Cardiac septum (tissue), 1 donor: ENCODE measurements at places on chromosomes 1 and 21. TPM values are rescaled to one million over a fixed set of nuclear protein-coding genes. Genes with fewer than 3 reads are reported as not detected.

BTBD8 gene
- 4.5 TPM for total RNA-seq

LDLRAD1 gene
- not detected for total RNA-seq

CD247 gene
- total RNA-seq = 0.57 TPM

MYBPHL gene
- 1.2 TPM for total RNA-seq

RHD gene
- not detected for total RNA-seq

TRIM58 gene
- 1.2 TPM for total RNA-seq

DMRTA2 gene
- 0.08 TPM for total RNA-seq

ATP1A1 gene
- 192 TPM for total RNA-seq

CFAP126 gene
- not detected for total RNA-seq

CFAP107 gene
- total RNA-seq = not detected

PSMG1 gene
- total RNA-seq = 27.7 TPM

HEYL gene
- total RNA-seq = 20.5 TPM
